ENCODE measurements at places on chromosomes 5 and 9.

DNA sequence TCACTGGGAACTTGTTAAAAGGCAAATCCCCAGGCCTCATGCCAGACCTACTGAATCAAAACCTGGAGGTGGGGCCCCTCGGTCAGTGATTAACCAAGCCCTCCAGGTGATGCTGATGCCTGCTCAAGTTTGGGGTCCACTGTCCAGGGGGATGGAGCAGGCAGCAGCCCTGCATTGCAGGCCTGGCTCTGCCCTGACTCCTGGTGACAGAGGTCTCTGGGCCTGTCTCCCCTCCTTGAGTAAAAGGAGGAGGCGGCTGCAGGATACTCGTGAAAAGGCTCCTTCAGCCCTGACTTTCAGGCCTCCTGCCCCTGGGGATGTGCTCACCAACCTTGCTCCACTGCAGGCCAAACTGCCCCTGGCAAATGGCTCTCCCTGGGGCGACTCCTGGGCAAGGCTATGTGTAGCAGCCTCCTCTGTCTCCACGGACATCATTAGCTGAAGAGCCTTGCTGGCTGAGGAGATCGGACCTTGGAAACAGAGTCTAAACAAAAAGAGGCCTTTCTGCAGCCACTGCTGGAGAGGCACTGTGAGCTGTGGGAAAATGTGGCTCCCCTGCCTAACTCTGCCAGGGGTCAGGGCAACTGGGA is 134.8 kb upstream of the ALDH1B1 start:
- no peak for DNase-seq

- no peak for DNase-seq
Measured at GRCh38 chr5:129204525-129204924, 110.0 kb downstream of the ISOC1 start.

DNA sequence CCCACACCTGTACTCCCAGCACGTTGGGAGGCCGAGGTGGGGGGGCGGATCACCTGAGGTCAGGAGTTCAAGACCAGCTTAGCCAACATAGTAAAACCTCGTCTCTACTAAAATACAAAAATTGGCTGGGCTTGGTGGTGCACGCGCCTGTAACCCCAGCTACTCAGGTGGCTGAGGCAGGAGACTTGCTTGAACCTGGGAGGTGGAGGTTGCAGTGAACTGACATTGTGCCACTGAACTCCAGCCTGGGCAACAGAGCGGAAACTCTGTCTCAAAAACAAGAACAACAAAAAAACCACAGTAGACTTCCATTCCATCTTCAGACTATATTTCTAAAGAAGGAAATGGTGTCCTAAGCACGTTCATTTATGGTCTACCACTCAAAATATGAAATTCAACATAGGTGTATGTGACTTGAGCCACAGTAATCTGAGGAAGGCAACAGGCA is 14.2 kb upstream of the SERINC5 start:
- no peak for DNase-seq

DNA sequence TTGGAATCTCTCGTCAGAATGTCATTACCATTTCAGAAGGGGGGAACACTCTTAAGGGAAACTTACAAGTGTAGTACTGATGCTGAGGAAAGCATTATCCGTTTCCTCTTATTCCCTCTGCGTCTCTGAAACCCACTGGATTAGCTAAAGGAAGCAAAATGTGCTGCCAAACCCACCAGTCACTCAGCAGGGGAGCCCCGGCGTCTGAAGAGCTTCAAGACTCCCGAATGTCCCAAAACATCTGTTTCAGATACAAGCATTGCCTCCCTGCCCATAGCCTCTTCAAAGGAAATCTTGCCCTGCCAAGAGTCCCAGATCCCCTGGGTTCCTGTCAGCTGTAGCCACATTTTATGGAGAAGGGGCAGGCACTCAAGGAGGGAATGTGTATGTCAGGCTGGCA is 1.0 kb upstream of the HCN1 start:
- DNase-seq: no peak

DNA sequence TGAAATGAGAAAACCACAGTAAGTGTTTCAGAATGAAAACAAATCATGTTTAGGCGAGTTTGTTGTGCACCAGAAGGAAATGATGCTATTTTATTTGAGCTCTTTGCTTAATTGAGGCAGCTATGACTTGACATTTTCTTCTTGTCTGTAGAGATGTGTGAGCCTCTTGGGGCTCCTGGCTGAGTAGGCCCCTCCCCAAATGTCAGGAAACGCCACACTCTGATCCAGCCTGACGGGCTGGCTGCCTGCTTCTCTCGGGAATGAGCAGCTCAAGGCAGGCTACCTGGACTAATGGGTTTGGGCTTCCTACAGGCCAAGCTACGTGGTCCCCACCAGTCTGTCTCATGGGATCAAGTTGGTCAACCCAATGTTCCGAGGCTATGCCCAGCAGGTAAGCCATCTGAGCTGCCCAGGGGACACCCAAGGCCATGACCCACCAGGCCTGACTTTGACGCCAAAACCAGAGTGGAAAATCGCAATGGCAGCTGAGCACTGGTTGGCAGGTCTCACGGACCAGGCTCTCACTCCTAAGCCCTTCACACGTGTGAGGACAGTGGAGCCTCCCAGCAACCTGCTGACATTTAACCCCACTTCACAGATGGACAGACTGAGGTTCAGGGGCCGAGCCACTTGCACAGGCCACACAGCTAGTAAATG is 29.9 kb downstream of the USP20 start:
- no peak for DNase-seq

- DNase-seq: peak; percentile 81
Measured at GRCh38 chr9:79195879-79196278, 375.9 kb upstream of the TLE4 start.

DNA sequence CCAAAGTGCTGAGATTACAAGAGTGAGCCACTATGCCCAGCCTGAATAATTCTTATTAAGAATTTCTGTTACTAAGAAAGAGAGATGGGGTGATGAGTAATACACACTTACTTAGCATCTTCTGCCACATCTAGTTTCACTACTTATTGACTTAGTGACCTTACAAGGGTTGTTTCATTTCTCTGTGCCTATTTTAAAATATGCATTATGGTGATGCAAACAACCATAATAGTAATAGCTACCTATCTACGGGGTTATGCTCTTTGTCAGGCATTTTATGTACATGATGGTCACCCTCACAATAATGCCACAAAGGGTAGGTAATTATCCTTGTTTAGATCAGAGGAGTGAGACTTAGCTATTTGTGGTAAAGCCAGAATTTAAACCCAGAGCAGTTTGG is 499.0 kb upstream of the SGCD start:
- no peak for DNase-seq

GRCh38 chr9:136847826-136848392 is 1.3 kb upstream of the PHPT1 start:
- peak; percentile 64 for DNase-seq

DNA sequence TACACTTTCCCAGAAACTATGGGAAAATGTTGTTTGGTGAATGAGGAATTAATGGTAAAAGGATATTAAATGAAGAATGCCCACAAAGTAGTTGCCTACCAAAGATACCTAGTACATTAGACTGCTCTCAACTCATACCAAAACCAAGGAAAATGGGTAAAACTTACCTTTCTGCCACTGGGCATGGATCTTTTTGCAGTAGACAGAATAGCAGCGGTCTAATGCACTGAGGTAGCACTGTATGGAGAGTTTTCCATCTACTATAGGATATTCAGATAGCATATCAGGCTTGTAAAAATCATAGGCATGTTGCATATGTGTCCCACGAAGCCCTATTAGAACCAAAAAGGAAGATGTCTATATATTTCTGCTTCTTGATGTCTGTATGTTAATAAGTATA is 16.4 kb downstream of the HMGCS1 start:
- no peak for DNase-seq

DNA sequence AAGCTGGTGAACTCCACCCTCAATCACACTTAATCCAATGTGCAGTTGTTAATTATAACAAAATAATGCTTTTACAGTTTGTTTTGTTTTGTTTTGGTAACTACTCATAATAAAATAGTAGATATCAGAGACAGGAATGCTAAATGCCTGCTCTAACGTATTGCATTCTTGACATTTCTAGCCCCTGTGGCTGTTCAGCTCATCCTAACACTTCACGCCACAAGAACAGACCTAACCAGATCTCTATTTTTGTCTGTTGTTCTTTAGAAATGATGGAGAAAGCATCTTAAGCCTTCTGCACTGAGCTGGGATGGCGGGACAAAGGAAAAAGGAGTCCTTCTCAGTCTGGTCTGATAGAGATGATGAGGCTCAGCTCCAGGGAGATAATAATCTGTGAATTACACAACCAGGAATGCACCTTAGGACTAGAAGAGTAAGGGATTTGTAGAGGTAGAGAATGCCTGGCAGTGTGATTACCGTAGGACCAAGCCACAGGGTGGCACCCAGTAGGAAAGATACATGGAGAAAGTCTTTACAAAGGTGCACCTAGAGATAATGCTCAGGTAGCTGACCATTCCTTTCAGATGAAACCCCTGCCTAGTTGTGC is 628.8 kb downstream of the PDE4D start:
- DNase-seq: no peak

DNA sequence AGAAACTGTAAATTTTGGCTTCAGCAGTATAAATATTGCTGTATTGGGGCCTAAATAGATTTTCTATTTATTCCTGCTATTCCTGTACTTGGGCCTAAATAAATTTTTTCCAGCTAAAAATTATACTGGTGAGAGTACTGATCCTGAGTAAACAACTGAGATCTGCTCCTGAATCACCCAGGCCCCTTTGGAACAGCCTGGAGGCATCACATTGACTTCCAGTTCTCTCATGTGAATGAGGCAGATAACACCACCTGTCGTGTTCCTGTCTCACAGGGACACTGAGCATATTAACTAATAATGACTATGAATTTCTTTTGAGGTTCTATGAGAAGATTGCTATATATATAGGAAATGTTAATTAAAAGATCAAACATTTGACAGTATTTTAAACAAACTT is 119.5 kb upstream of the PLCXD3 start:
- DNase-seq: no peak

- no peak for DNase-seq
Measured at GRCh38 chr9:76401580-76402354, 7.5 kb upstream of the RFK start.

DNA sequence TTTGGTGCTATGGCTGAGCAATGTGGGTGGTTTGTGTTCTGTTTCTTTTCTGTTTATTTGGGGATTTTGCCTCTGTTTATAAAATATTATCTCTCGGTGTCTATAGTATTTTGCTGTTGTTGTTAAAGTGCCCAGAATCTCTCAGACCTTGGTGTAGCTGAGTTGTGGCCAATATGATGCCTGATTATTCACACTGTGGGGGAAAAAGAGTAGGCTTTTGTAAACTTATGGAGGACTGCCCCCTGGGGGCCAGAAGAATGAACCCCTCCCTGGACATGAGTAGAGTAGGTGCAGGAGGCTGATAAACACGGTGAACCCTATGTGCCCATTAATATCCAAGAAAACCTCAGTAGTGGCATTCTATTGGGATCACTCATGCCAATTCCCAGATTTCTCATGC is 49.0 kb upstream of the DPYSL3 start:
- no peak for DNase-seq

GRCh38 chr9:117035546-117035945 is 348.4 kb downstream of the TRIM32 start:
- no peak for DNase-seq

DNA sequence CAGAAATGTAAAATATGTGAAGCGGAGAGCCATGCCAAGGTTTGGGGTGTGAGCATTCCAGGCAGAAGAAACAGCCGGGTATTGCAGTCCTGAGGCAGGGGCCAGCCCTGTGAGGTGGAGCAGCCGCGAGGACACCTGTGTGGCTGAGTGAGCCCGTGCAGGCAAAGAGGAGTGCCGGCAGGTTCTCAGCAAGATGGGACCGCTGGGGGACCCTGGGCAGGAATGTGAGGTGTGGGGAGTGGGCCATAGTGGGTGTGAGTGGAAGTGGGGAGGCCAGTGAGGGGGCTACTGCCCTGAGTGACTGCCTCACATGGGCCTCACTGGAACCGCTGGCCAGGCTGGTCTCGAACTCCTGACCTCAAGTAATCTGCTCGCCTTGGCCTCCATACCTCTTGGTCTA is 8.1 kb upstream of the PRR7 start:
- DNase-seq: no peak

- no peak for DNase-seq
Measured at GRCh38 chr5:14425559-14425958, 156.0 kb upstream of the OTULINL start.

DNA sequence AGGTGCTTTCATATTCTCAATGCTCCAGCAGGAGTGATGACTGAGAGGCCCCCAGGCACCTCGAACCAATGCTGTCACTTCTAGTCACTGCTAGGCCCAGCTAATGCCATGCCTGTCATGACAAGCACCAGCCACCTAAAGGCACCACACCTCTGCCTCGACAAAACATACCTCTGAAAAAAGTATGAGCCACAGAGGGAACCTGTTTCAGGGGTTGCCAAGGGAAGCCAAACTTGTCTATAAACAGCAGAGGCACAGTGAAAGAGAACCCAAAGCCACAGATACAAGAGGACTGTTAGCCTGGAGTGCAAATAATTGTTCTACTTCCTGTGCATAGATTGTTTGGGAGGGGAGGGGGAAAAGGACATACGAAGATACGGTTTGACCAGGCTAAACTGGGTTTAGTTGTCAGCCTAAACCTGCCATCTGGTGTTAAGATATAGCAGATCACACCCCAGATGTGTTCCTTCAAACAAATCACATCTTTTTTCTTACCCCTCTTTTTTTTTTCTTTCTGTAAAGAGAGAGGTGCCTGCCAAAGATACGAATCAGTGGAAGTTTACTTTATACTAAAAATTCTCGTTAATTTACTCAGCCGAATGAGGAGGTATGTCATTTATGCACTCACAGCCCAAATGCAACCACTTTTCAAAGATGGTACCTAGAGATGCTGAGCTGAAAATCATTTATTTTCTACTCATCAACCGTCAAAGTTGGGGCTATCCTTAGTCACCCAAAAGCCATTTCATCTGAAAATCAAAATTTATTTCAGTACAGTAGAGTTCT is 45.7 kb downstream of the BNC2 start:
- no peak for DNase-seq

DNA sequence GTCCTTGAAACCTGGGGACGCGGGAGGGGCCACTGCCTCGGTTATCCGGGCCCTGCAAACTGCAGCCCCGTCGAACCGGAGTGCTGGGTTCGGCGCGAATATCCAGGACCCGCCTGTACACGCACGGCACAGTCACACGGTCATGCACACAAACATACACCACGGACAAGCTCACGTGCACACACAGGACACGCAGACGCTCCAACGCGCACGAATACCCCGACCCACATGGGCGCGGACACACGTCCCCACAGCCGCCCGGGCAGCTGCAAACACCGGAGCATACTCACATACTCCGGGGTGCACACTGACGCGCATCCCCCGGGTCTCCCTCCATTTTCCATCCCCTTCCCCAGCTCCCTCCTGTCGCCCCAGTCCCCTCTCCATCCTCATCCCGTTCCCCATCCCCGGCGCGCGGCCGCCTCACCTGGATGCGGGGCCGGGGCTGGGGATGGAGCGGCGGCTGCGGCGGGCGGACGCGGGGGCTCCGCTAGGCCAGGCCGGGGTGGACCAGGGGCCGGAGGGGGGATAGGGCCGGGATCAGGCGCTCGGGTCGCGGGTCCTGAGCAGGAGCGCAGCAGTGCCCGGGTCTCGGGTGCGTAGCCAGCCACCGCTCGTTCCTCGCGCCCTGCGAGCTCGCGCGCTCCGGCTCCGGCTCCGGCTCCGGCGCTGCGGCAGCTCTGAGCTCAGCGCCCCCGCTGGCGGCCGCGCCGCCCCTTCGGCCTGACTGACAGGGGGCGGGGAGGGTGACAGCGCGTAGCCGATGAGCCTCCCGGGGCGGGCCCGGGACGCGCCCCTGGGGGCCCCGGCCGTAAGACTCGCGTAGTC is at the start of the genes EIF4E1B and SNCB:
EIF4E1B (plus strand) TSS at position 823 of the 828 bp plus-strand sequence. CDS start 12,113 bp downstream, outside the sequence.
SNCB (minus strand) TSS at position 682 of the 828 bp plus-strand sequence. CDS start 880 bp downstream, outside the sequence.
- DNase-seq: no peak

All from skeletal muscle cell (primary cell).